ENCODE measurements at places on chromosomes 5 and 9.

DNA sequence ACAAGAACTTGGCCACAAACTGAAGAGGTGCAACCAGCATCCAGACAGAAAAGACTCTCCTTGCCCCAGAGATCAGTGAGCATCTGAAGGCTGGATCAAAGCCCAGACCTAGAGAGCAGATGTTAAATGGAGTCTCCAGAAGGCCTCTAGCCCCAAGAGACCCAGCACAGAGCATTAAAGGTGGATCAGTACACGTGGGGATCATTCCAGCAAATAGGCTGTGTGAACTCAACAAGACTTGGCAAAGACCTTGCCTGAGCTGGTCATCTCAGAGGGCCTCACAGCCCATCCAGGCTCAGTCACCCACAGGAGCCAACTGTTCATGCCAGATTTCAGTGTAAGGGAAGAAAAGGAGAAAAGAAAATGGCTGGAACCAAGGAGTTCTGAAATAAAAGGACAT is 214.0 kb downstream of the ENC1 start:
- no peak for DNase-seq

GRCh38 chr9:14500705-14501104 is 186.8 kb upstream of the NFIB start:
- DNase-seq = no peak

DNA sequence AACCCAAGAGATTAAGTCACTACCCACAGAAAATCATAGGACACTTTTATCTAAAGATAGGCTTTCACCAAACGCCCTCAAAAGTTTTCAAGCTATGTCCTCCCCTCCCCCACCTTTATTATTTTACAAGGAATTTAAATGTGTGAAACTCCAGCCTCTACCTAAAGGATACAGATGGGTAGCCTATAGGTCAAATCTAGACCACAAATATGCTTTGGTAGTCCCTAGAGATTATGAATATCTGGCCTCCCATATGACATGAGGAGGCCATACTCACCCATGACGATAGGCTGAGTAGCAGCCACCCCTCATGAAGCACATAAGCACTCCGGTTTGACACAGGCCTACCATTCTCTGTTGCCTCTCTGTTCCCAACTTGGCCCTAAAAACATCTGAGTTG is 11.9 kb downstream of the SIL1 start:
- no peak for DNase-seq

- DNase-seq = peak; percentile 53
Observed at GRCh38 chr9:129173296-129174101, 4.6 kb downstream of the IER5L start.

DNA sequence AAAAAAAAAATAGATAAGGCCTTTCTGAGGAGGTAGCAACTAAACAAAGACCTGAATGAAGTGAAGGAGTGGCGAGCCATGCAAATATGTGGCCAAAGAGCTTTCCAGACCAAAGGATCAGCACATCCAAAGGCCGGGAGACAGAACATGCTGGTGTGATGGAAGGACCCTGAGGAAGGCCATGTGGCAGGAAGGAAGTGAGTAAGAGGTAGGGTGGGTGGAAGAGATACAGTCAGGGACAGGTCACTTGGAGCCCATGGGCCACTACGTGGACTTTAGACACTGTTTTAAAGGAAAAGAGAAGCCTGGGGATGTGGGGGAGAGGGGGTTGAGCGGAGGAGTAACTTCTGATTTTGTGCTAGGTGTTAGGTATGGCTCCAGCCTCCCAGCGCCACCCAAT is 31.3 kb downstream of the SPRY4 start:
- DNase-seq = peak; percentile 51

GRCh38 chr9:130432362-130432761 is 12.4 kb upstream of the ASS1 start:
- no peak for DNase-seq

DNA sequence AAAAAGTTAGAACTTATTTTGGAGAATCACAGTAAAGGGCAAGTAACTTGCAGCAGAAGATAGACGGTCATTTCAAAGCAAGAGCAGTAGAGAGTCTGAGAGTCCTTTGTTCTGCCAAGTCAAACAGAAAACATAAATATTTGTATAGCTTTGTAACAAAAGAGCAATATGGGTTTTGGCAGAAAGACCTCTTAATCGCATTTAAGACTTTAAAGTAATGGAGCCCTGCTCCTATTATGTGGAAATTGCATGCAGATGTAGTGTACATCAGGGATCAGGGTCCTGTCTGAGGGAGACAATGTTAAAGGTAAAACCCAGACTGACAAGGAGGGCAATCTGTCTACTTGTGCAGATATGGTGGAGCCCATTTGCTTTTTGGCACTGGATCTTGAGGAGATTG is 87.2 kb downstream of the PGM5 start:
- DNase-seq = no peak

DNA sequence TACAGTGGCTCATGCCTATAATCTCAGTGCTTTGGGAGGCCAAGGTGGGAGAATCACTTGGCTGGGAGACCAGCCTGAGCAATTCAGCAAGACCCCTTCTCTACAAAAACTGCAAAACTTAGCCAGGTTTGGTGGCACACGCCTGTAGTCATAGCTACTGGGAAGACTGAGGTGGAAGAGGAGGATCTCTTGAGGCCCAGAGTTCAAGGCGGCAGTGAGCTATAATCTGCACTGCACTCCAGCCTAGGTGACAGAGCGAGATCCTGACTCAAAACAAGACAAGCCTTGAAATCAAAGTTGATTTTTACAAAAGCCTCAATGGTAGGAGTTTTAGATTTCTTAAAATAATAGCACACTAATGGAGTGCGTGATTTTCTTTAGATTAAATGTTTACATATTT is 14.6 kb downstream of the UBE2D2 start:
- DNase-seq = no peak

GRCh38 chr5:1764606-1764960 is 35.1 kb downstream of the MRPL36 start:
- no peak for DNase-seq

DNA sequence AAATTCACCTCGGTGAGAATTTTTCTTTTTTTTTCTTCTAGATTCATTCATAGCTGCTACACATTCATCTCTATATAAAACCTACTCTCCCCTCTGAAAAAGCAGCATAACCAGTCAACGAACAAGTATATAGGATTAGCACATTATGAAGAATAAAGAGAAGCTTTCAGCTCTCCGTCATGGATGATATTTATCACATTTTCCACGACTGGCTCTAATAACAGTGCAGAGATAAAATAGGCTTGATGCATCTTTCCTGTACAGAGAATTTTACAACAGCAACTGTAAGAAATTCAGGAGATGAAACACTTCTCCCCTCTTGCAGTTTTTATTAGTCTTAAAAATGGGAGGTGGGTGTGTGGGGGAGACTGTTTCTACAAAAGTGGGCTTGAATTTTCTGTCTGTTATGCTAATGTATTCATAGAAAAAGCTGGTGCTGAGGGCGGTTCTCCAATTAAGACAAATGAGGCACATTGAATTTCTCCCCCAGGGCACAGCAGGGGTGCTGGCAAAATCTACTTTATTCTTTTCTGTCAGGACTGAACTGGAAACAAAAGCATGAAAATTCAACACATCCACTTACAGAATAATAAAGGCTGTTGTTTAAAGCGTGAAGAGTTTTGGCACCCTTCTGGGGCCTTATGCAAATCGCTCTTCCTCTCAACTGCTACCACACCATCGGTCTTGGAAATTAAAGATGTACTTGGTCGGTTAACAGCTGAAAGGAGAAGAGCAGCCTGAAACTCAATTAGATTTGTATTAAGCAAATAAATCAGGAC is 233.9 kb upstream of the ZNF608 start:
- no peak for DNase-seq

- DNase-seq = no peak
Observed at GRCh38 chr5:131987251-131987650, 24.2 kb downstream of the ACSL6 start.

- DNase-seq = no peak
Observed at GRCh38 chr9:2602704-2603116, 18.9 kb upstream of the VLDLR start.

- no peak for DNase-seq
Observed at GRCh38 chr9:106758911-106759310, 104.1 kb upstream of the ZNF462 start.

DNA sequence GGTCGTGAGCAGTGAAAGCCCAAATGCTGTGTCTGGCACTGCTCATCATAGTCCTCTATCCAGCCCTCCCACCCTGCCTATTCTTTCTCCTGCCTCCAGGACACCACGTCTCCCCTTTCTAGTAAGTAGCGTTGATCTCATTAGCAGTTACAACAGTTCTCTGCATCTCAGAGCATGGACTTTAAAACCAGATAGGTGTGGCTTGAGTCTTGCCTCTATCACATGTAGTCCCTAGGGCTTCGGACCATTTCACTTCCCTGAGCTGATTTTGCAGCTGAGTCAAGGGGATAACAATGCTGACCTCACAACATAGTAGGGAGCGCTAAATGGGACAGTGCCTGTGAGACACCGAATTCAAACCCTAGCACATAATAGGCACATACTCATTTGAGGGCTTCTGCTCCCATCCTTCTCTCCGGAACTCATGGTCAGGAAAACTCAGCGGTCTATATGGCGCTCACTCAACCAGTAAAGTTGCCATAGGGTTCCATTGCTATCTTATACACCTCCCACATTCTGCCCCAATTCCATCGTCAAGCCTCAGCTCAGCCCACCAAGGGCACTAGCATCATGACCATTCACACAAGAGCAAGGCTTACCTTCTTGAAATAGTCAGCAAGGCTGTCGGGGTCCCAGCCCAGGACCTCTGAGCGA is 515 bp downstream of the LCP2 start:
- no peak for DNase-seq

DNA sequence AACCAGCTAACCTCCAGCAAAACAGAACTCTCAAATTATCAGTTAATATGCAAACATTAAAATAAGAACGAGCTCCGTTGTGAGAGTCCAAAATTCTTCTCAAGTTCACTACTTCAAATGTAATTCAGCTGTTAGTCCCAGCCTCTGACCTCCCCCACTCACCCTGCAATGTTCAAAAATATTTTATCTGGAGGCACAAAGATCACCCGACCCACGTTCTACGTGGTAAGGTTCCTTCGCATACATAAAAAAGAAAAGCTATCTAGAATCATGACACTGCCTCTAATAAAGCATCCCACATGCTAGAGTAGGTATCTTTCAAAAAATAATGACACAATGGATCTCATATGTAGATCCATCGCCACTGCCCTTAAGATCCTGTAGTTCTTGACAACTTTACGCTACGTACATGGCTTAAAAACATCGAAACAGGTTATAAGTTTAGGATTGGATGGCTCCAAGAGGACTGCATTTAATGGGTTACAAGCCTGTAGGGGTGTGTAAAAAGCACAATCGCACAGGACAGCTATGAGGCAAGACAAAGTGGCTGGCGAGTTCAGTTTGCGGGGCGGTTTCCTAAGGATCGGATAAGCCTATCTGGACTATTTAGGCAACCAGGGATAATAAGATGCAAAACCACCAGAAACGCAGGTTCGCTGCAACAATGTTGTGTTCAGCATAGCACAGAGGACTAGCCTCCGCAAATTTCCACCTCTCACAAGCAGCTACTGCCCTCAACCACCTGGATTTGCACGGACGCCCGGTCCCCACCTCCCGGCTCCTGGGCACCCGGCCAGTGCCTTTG is 969 bp downstream of the CLK4 start:
- peak; percentile 40 for DNase-seq

GRCh38 chr5:87127426-87127825 is 140.3 kb upstream of the RASA1 start:
- DNase-seq = peak; percentile 64

DNA sequence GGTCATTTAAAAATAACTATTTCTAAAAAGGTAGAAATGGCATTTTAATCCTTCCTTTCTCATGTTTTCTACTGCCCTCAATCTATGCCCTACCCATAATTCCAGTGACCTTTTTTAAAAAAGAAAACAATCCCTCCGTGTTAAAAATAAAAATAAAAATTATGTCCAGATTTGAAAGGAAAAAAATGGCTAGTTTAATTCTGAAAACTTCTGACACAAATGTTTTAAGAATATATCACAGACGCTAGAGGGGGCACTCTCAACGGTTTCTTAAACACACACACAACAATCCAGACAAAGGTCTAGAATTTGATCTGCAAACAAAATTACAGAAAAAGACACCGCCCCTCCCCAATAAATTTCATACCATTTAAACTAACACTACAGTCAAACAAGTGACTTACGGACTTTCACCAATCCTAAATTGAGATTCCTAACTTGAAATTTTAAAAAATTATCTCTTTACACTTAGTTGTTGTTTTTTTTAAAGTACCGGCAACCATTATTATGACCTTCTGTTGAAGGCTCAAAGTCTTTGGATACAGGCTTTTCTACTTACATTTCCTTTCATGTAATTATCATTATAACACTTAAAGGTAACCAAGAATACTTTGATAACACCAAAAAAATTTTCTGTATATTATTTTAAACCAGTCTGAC is 38.2 kb downstream of the CLINT1 start:
- no peak for DNase-seq

Measured in foreskin fibroblast (primary cell).